ENCODE measurements at places on chromosomes 7 and 10.

DNA sequence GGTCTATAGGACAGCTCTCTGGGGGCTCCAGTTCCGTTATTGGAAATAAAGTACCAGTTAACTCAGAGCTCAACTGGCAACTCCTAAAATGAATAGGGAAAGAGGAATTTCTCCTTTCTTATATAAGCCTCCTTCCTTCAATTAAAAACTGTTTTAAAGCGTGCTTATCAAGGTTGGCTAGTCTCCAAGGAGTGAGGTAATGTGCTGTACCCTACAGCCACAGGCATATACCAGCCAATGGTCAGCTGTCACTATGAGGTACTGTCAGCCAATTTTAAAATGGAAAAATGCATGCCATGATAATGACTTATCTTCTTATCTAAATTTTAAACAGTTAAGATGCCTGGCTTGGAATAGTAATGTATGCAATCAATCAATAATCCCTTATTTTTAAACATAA lies 76.2 kb downstream of the PLCE1 start:
- no peak for DNase-seq

DNA sequence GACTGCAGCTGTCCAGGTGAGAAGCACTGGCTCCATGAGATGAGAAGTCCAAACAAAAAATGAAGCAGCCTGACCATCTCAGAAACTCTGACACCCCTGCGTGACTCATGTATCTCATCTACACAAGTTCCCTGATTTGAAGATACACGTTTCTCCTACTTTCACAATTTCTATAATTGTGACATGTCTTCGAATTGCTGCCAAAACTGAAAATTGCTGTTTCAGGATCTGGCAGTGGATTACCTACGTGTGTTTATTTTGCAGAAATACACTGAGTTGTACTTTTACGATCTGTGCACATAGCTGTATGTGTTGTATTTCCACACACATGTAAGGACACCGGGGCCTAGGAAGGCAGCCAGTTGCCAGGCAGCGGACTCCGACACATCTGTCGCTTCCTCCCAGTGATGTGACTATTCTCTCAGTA lies 53.2 kb downstream of the LARP4B start:
- DNase-seq, result no peak

DNA sequence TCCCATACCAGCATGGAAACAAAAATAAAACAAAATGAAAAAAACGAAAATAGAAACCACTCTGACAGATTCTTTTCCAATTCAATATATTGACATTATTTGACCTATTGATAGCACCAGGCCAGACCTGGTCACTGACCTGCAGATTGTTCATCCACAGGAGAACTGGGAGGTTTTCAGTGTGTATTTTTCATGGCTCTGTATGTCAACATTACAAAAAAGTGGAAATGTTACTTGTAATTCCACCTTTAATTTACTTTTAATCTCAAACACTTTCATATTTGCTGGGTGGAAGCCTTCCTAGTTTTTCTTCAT lies 2.9 kb downstream of the HKDC1 start:
- no peak for DNase-seq

DNA sequence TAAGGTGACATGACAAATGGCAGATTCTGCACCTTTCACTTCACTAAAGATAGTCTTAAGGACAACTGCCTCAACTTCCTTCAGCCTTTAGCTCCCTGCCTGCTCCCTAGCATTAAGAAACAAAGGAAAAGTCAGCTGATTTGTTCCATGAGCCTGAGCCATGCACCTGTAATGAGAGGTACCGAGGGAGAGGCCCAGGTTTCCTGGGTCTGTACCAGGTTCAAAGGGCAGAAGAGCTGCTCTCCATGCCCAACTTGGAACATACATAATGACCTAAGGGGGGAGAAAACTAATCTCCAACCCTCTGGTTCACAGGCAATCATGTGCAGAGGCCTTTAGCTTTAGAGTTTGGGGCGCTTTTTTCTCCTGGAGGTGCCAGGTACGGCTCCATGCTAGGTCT lies 111.2 kb downstream of the JAZF1 start:
- DNase-seq, result no peak
